Stimulated activated CD4-positive, alpha-beta T cell treated with anti-CD3 and anti-CD28 coated beads, Interleukin-1b, Interleukin-23, amount 100 ng/mL, for 24 hours (primary cell): ENCODE measurements at places on chromosomes 2 and 18.

GRCh38 chr2:107466984-107467773 lies 359.5 kb upstream of the RGPD4 start:
- no peak for DNase-seq

DNA sequence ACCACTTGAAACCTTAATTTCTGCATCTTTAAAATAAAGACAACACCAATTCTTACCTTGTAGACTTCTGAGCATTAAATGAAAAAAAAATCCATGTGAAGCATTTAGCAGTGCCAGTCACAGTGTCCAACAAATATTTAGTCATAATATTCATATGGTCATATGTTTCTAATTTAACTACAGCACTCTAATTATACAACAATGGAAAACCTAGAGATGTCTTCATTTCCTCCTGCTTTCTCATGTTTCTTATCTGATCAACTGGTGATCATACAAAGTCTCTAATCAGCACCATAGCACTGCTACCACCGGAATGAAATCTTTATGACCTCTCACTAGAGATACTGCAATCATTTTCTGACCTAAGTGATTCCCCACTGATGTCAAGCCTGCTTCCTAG lies 10.2 kb upstream of the SCN3A start:
- no peak for DNase-seq

DNA sequence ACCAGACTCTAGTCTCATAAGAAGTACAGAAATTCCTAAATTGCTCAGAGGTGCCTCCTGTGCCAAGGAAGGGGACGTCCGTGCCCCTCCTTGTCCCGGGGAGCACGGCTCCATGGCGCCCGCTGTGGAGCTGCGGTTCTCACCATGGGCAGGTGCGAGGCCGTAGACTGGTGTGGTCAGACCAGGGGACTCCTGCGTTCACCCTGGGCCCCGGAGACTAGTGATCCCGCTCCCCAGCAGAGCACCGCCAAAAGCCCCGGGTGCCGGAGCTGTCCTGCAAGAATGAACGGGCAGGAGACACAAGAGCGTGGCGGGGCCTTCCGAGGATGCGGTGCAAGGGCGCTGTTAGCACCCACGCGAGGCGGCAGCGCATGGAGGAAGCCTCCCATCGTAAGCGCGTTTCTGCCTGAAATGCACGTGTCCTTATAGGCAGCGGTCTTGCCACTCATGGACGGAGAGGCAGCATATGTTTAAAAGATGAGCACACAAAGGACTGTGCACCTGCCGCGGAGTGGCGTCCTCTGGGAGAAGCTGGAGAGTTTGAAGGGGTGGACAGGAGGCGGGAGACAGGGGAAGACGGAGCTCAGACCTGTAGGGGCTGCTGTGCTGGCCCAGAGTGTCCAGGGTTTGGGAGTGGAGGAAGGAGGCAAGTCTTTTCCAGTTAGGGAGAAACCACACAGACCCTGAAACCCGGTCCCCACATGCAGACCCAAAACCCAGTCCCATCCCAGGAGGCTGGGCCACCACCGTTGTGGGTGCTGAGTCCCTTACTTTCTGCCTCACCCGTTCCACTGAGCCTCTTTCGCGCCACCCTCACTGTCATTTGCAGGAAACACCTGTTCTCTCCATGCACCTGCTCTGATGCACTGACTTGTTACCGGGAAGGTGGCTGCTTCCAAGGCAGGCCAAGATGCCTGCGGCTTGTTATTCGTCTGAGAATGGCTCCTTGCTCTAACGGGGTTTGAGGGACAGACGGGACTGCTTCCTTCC lies 7.5 kb upstream of the KCNG2 start:
- no peak for DNase-seq

GRCh38 chr2:23460228-23460627 lies 75.2 kb downstream of the KLHL29 start:
- no peak for DNase-seq

DNA sequence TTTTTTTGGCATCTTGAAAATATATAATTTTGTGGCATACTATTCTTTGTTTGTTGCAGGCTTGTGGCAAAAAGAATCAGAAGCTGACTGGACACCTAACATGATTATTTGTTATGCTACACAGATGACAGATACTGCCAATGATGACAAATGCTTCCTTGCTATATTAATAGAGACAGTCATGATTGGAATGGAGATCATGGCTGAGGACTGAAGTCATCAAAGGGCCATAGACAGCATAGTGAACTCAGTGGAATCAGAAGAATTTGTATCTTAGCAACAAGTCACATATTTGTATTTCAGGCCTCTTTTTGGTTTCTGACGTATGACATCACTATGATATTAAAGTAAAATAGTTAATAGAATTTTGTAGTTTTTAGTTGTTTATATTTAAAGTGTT lies 1003.8 kb upstream of the DDX18 start:
- no peak for DNase-seq

- DNase-seq = no peak
Measured at GRCh38 chr2:2184549-2185249, 146.4 kb downstream of the MYT1L start.

GRCh38 chr2:55621802-55622201 lies 4.4 kb upstream of the PPP4R3B start:
- DNase-seq = no peak
